Activated CD4-positive, alpha-beta memory T cell treated with anti-CD3 and anti-CD28 coated beads, Interleukin-2, amount 10 ng/mL, durations not matched to agents 7 days and 5 days (primary cell): ENCODE measurements at places on chromosomes 2 and 18.

DNA sequence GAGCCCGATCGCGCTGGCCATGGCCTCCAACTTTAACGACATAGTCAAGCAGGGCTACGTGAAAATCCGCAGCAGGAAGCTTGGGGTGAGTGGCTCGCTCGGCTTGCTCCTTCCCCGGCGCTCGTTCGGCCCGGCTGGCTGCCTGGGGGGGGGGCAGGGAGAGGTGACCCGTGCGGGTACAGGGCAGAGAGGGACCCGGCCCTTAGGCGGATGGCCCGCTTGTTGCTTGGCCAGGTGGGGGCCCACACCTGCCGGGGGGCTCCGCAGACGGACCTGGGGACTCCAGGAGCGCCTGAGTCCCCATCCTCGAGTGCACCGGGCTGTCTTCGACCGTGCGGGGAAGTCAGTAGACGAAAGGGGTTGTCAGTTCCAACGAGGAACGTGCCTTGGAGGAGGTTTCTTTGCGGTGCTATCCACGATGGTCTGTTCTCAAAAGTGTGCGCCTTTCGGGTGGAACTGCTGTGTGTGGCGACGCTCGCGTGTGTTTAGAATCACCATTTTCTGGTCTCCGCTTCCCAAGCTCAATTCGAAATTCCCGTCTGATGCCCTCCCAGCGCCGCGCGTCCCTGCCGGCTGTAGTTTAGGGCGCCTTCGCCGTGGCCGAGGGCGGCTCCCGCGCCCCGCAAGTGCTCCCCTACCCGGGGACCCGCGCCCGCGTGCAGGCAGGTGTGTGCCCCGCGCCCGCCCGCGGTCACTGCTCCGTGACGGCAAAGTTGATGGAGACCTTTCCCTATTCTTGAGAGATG is 711 bp downstream of the DOK6 start:
- DNase-seq = no peak
- H3K4me3 ChIP-seq = no peak overlapping the region
- no peak overlapping the region for H3K27ac ChIP-seq
- no peaks in the 10 kb centered on the region for H3K36me3 ChIP-seq
- peaks cover 59% of the 10 kb centered on the region for H3K27me3 ChIP-seq
- H3K4me1 ChIP-seq = peaks cover 11% of the 10 kb centered on the region

- peaks cover 3% of the 10 kb centered on the region for H3K4me1 ChIP-seq
- no peaks in the 10 kb centered on the region for H3K36me3 ChIP-seq
- H3K27ac ChIP-seq = no peak overlapping the region
- no peak for DNase-seq
Observed at GRCh38 chr2:202628646-202629198, 6.0 kb upstream of the FAM117B start.

DNA sequence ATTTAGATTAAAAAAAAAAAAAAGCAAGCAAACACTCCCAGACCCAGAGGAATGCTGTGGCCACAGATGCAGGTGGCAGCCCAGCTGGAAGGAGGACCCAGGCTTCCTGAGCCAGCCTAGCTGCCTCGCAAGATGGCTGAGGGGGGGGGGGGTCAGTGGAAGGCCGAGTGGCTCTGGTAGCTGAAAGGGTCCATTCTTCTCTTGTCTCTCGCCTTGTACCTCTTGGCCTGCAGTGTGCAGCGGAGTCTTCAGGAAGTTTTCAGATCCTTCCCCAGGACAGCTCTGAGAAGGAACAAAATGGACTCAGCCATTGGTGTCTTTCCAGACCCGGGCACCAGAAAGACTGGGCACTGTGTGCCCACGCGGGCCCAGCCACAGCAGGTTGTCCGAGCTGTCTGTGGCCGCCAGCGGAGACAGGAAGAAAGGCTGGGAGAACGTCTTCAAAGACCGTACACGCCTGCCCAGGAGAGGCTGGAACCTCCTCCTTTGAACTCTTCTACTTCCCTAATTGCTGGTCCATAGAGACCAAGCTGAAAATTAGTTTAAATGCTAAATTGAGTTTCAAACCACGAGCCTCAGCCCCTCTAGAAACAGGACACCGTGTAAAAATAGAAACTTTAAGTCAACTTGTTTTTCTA is 21.3 kb downstream of the APCDD1 start:
- H3K27me3 ChIP-seq = peaks cover 5% of the 10 kb centered on the region
- H3K27ac ChIP-seq = no peak overlapping the region

DNA sequence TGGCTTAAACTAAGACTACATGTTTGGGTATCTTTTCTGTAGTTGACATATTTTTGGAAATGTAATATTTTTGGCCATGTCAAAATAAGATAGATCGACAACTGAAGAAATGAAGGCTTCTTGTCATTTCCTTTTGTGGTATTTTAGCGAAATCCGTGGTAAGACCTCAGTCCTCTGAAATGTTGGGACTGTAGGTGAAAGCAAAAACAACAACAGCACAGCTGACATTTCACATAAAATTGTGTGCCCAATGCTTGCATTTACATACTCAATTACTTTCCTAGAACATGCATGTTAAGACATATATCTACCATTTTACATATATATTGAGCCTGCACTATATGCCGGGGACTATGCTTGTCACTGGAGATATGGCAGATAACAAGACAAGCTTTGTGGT is 50.2 kb downstream of the SPP2 start:
- H3K4me3 ChIP-seq = no peak overlapping the region
- peaks cover 2% of the 10 kb centered on the region for H3K27me3 ChIP-seq
- peak overlapping the region; percentile 28 for H3K27ac ChIP-seq
- peaks cover 28% of the 10 kb centered on the region for H3K4me1 ChIP-seq

DNA sequence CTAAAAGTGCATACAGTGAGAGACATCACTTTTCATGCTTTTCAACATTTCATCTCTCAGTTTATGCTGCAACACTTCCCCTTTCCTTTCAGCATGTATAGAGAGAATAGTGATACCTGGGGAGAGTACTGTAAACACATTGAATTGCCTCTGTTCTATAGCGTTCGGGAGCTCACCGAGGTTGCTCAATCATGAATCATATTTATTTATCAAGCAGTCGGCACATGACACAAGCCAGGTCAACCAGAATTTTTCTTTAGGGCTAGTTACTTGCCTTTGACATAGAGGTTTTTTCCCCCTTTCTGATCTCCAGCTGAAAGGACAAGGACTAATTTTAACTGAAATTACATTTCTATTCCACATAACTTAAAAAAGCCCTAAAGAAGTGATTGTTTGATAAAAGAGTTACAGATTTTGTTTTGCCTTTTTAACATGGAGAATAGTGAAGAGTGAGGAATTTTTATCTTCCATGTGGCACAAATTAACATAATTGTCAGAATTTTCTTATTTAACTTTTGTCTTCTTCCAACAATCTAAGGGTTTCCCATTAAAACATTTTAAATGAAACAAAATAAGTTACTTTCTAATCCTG is 690.9 kb upstream of the TMEFF2 start:
- H3K4me1 ChIP-seq = no peaks in the 10 kb centered on the region
- H3K4me3 ChIP-seq = no peak overlapping the region
- DNase-seq = no peak
- no peaks in the 10 kb centered on the region for H3K27me3 ChIP-seq

- no peaks in the 10 kb centered on the region for H3K36me3 ChIP-seq
- no peaks in the 10 kb centered on the region for H3K27me3 ChIP-seq
- DNase-seq = no peak
- no peaks in the 10 kb centered on the region for H3K4me1 ChIP-seq
Observed at GRCh38 chr18:23365602-23366001, 87.5 kb upstream of the RIOK3 start.

GRCh38 chr2:183903026-183903425 is 695.3 kb upstream of the ZNF804A start:
- no peaks in the 10 kb centered on the region for H3K36me3 ChIP-seq
- no peak overlapping the region for H3K4me3 ChIP-seq
- H3K27me3 ChIP-seq = no peaks in the 10 kb centered on the region
- H3K27ac ChIP-seq = no peak overlapping the region

DNA sequence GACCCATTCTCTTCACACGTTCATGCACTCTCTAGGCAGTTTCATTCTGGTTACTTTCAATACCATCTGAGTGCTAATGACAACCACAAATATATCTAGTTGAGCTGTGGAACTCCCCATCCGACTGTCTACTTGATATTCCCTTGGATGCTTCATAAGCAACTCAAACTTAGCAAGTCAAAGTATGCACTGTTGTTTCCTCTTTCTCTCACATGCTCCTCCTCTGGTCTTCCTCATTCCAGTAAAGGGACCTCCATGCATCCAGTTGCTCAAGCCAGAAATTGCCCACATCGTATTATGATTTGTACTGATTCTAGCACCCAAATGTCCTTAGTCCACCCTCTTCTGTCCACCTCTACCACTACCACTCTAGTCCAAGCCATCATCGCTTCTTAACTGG is 22.3 kb downstream of the SEMA4F start:
- no peaks in the 10 kb centered on the region for H3K27me3 ChIP-seq
- DNase-seq = no peak
- no peaks in the 10 kb centered on the region for H3K4me1 ChIP-seq
- H3K36me3 ChIP-seq = peaks cover 9% of the 10 kb centered on the region
- no peak overlapping the region for H3K4me3 ChIP-seq

DNA sequence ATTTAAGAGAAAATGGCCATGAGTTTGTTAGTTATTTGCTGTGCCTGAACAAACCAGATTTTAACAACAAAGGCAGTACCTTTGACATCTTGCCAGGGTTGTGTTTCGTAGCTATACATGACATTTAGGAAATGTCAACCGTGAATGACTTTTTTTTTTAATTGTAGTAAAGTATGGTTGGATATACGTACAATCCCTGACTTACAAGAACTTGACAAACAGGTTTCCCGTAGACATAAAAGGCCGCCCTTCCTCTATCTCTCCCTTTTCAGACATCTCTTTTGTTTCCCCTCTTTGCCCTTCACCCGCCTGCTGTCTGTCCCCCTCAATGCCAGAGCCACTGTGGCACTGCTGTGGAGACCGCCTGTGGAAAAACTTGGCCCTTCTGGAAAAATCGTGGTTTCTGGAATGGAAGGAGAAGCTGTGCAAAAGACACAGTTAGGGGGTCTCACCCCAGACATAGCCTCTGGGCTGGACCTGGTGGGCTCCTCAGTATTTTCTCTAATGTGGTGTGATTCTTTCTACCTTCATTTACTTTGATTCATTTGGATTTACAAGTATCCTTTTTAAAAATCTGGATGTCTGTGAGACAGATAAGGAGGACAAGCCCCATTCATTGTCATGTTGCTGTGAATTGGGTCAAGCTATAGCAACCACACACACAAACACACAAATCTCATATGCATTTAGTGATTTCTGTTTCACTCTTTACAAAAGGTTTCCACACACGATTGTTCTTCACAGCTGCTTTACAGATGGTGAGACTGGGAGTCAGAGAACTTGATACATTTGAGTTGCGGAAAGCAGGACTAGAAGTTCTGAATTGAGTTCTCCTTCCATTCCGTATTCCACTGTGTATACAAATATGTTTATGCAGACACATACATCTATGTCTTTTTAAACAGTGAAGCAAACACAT is 48.6 kb downstream of the SPATS2L start:
- H3K36me3 ChIP-seq = peaks cover 16% of the 10 kb centered on the region
- H3K27me3 ChIP-seq = no peaks in the 10 kb centered on the region
- DNase-seq = no peak
- no peak overlapping the region for H3K27ac ChIP-seq
